ENCODE measurements at places on chromosomes 5 and 9.

DNA sequence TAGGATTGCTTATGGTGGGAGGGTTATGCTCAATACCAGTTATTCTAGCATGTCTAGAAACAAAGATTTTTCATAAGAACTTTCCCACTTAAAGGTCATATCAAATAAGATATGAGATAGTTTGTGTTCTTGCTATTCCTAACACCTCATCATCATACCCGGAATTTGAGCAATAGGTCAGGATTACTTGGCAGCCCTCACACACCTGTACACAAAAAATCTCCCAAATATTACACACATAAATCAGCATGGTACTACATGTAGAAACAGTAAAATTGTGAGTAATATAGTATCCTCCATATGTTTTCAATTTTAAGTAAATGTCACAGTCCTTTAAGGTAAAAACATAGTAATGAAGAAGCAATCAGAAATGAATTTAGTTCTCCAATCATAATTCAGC, 113.7 kb downstream of the SLC25A46 start:
- no peak for DNase-seq

DNA sequence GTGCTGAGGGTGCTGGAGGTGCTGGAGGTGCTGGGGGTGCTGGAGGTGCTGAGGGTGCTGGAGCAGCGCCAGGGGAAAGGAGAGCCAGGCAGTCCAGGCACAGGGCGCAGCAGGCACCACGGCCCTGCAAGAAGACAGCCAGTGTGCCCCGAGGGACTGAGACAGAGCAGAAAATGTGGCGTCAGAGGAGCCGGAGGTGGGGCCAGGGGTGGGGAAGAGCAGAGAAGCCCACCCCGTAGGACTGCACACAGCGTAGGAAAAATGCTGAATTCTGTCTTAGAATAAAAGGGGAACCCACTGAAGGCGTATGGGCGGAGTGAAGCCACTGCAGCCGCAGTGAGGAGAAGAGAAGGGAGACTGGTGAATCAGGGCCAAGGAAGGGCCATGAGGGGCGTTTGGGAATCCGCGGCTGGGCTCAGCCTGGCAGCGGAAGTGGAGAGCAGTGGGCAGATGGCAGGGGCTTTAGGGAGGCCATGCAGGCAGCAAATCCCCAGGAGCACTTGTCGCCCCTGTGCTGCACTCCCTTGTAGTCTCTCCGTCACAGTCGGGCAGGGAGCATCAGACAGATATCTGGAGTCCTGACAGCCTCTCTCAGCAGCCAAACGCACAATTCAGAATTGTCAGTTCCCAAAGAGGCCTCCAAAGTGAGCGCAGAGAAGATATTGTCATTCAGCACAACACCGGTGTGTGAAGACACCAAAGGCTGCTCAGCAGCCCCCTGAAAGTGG, 35.9 kb upstream of the LECT2 start:
- DNase-seq: no peak

DNA sequence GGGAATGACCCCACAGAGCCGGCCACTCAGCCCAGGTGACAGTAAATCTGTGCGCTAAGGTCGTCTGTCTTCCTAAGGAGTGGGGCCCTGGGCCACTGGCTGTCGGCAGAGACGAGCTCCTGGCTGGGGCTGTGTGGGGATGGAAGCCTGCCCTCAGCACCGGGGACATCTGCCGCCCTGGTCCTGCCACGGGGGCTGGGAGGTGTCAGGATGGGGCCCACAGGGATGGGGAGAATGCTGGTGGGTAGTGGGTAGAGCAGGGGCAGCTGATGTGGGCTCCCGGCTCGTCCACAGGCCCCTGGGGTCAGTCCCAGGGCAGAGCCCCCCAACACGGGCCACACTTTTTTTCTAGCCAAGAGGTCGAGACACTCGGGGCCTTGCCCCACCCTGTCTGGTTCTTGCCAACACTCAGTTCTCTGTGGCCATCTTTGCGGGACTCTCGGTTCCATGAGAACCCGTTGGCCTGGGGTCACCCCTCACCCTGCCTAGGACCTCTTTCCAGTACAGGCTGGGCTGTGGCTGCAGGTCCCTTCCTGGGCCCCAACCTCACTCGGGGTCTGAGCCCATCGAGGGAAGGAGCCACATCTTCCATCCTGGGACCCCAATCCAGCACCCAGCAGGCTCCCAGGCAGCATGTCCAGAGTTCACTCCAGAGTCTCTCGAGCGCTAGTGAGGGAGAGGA, 45.0 kb downstream of the DBH start:
- no peak for DNase-seq

DNA sequence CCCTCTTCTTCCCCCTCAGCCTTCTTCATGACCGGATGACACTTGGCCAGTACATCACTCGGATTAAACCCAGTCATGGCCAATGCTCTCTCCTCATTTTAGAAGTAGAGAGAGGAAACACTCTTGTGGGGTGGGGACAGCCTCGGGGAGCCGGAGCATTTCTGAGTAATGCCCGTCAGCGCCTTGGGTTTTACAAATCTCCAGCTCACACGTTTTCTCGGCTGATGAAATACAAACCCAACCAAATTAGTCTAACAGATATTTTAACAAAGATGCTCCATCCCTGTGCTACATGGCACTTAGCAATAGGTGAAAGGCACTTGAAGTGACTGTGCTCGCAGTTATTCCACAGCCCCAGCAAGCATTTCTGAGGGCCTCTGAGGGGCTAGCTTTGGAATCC, 51.7 kb downstream of the ZNF366 start:
- no peak for DNase-seq

- no peak for DNase-seq
Observed at GRCh38 chr5:123044926-123045617, 8.5 kb upstream of the PPIC start.

DNA sequence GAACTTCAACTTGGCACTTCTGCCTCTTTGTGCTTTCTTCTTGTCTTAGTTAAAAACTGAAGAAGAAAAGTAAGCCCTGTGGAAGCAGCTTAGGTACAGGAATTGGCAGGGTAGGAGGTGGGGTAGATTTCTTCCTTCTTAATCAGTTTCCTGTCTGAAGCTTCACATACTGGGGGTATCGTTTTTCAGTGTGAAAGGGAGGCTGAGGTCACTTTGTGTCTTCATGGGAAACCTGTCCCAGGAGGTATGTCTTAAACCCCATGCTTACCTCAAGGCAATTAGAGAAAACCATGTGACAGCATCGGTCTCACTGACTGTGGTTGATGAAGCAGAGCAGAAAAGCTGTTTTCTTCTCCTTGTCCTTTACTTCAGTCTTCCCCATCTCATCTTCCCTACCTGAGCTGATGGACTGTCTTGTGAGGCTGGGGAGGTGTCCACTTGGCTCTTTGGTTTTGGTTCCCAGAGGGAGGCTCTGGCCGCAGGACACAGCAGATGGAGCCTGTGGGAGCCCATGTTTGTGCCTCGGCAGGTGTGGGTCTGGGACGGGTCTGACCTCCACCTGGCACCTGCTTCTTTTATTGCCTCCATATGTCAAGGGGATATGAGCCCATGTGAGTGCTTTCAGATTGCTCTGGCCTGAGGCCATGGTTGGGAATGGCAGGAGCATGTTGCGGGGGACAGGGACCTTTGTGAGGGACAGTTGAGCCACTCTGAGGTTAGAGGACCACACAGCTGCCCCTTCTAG, 47.0 kb downstream of the SH3GL2 start:
- no peak for DNase-seq

GRCh38 chr9:98373609-98374008, 118.2 kb upstream of the TBC1D2 start:
- peak; percentile 76 for DNase-seq

- DNase-seq: no peak
Observed at GRCh38 chr5:102545175-102545574, 46.4 kb upstream of the SLCO6A1 start.

DNA sequence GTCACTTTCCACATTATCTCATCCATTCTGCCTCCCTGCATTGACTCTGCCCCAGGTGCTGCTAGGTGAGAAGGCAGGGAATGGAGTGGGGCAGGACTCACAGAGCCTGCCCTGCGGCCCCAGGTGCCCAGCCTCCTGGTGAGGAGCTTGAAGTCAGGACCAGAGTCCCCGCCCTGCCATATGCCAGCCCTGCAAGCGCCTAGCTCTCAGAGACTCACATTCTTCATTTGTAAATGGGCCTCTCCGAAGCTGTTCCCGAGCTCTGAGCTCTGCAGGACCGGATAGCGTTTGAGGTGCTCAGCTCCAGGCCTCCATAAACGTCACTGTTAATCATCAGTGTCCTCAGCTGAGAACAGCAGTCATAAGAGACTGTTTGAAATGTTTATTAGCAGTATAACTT, 75.1 kb upstream of the STXBP1 start:
- peak; percentile 85 for DNase-seq

DNA sequence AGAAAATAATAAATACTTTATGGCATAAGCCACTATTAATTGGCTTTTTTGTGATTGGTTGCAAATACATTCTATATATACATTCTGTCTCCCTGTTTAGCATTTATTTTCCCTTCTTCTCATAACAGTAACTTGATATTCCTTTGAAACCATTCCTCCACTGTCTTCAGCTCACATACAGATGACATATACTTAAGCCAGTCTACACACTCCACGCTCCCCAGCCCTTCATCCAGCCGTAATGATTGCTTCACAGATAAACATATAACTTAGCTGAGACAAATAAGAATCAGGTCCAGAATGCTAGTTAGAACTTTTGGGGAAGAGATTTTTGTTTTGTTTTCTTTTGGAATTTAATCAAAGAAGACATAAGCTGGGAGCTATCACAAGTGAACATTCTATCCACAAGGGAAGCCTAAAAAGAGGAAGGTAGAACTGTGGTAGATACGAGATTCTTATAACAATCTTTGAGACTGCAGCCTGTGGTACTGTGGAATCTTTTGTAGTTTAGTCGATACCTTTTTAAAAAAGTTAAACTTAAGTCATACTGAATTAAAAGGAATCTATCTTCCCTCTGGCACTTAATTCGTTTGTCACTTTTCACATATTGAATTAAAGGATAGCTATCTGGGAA, 365.1 kb upstream of the PRR16 start:
- DNase-seq: no peak

DNA sequence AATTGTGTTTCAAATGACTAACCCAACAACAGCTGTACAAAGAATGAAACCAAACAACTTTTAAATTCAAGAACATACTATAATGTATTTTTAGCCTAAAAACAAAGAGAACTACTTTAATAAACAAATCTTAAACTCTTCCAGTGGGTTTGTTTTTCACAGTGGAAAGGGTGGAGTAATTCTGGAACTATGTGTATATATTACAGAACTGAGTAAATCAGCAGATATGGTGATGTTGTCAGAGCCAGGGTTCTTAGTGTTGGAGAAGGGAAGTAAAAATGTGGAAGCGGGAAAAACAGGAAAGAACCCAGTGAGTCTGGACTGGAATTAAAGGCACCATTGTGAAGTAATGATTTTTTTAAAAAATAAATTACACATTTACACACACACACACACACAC, 144.9 kb downstream of the CDK5RAP2 start:
- DNase-seq: peak; percentile 55

GRCh38 chr5:170632266-170632984, 128.6 kb downstream of the KCNIP1 start:
- peak; percentile 54 for DNase-seq

- DNase-seq: no peak
Observed at GRCh38 chr5:160092514-160092913, 26.7 kb downstream of the PWWP2A start.

DNA sequence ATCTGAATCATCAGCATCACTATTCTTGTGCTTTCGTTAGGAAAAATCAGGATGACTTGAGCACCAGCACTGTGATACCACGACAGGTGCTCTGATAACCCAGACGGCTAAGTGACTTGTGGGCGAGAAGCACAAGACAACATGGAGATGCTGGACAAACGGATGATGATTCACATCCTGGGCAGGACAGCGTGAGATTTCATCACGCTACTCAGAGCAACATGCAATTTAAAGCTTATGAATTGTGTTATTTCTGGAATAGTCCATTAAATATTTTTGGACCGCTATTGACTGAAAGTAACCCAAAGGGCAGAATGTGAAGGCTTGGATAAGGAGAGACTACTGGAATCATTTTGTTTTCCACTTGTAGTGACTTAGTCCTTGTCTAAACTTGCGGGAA, 114.8 kb upstream of the DAPK1 start:
- peak; percentile 30 for DNase-seq

GRCh38 chr9:112311497-112311896, 21.9 kb downstream of the PTBP3 start:
- no peak for DNase-seq

DNA sequence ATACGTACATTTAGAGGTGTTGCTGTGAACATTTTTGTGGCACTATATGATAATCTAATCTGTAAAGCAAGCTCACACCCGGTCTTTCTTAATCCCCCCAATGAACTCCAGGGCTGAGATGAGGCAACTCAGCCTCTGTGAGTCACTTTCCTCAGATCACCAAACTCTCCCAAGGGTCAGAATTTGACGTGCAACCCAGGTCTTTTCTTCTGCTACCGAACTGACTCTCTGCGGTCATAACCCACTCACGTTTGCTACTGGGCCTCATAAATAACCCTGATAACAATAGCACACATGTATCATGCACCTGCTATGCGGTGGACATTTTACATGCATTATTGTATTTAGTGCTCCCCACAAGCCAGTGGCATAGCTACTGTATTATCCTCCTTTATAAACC, 153.1 kb downstream of the DROSHA start:
- peak; percentile 69 for DNase-seq

GRCh38 chr9:127450243-127450760, 904 bp downstream of the RPL12 start:
- peak; percentile 77 for DNase-seq

DNA sequence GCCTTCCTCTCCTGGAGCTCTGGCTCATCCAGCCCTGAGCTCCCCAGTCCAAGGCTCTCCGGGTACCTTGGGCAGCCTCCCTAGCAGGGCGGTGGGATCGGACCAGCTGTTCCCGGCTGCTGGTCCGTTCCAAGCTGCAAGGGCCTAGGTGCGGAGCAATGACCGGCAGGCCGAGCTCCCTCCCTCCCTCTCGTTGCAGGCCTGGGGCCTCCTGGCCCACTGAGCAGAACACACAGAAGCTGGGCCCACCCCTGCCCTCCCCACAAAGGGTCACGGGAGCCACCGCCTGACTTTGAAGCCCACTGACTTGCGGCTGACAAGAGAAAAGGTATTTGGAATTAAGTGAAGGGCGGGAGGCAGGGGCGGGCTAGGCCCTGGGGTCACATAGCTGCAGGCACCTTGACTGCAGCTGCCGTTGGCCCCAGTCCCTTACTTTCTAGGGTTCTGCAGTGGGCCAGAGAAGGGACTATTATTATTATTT, 104.7 kb upstream of the IER5L start:
- DNase-seq: no peak

- DNase-seq: peak; percentile 28
Observed at GRCh38 chr5:171581781-171582180, 162.3 kb downstream of the FGF18 start.

- peak; percentile 76 for DNase-seq
Observed at GRCh38 chr9:111298731-111299598, 31.1 kb downstream of the OR2K2 start.

GRCh38 chr5:135310328-135310989, 88.6 kb downstream of the MACROH2A1 start:
- peak; percentile 64 for DNase-seq

DNA sequence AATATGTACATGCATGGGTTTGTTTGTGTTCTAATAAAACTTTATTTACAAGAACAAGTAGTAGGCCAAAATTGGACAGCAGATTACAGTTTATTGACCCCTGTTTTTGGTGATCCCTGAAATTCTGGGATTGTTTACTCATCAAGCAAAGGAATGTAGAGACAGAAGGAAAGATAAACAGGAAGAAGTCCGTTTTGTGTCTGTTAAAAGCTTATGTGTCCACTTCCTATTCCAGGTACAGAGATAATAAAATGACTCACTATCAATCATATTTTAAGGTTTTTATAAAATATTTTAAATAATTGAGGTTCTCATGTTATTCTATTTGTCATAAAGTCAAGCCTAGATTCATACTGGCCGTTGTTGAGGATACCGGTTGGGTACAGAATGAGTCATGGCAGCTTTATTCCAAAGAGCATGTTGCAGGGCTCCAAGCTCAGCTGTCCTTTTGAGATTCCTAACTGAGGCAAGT, 214.9 kb upstream of the DAB2 start:
- DNase-seq: peak; percentile 31
